ENCODE measurements at places on chromosomes 1 and 21. TPM values are rescaled to one million over a fixed set of nuclear protein-coding genes. Genes with fewer than 3 reads are reported as not detected.

GRCh38 chr1:200999667-201000066, 23.8 kb downstream of the KIF21B start:
- no peak for DNase-seq

DNA sequence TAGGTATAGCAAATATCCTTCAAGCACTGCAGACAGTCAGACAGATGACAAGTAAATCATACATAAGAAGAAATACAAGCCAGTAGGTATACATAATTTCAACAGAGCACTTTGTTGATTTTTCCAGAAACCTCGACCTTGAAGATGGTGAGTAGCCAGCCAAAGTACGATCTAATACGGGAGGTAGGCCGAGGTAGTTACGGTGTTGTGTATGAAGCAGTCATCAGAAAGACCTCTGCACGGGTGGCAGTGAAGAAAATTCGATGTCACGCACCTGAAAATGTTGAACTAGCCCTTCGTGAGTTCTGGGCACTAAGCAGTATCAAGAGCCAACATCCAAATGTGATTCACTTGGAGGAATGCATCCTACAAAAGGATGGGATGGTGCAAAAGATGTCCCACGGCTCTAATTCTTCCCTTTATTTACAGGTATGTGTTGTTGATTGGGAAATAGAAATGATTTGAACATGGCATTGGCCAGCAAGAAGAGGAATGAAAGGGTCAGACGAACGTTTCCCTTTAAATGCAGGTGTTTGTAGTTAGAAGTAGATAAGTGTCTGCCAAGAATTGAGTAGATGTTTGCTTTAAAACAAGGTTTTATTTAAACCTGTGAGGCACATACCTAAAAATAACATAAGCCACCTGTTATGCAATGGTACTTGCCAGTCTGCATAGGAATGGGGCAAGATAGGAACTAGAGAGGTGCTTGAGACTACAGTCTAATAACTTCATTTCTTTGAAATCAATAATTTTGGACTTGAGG, 2.7 kb downstream of the PDIK1L start:
- DNase-seq, result no peak

- no peak for DNase-seq
These were observed 982 bp downstream of the SCCPDH start for GRCh38 chr1:246725191-246725590.

DNA sequence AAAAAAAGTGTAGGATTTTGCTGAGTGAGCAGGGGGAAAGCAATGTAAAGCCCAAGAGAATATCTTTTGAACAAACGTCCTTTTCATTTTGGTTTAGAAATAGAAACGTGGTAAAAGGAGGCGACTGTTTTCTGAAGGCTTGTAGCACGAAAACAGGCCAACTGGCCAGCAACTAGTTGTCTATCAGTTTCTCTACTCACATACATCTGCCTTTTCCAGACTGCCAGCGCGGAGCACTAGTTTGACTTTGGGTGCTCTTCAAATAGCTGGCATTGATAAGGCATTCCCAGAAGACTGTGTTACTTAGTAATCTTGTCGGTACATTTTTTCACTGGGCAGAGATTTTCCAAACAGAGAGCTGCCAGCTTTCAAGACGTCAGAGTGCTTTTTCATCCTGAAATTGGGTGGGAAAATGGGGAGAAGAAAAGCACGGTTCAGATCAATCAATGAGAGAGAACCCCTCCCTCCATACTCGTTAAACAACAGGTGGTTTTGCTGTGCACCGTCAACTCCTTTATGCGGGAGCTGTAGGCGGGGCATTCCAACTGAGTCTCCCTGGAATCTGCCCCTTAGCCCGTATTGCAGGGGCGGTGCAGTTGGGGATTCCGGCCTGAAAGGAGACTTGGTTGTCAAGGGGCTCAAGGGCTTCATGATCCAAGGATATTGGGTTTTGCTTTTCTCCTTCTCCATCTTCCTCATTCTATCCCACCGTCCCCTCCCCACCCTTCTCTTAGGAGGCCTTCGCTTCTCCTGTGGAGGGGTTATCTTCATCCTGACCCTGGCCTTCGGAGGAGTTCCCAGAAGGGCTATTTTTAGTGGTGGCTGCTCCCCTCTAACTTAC, 884 bp upstream of the LRRC8C start:
- DNase-seq, result no peak

- DNase-seq, result no peak
These were observed 175.0 kb downstream of the RGS7 start for GRCh38 chr1:241181971-241182370.

DNA sequence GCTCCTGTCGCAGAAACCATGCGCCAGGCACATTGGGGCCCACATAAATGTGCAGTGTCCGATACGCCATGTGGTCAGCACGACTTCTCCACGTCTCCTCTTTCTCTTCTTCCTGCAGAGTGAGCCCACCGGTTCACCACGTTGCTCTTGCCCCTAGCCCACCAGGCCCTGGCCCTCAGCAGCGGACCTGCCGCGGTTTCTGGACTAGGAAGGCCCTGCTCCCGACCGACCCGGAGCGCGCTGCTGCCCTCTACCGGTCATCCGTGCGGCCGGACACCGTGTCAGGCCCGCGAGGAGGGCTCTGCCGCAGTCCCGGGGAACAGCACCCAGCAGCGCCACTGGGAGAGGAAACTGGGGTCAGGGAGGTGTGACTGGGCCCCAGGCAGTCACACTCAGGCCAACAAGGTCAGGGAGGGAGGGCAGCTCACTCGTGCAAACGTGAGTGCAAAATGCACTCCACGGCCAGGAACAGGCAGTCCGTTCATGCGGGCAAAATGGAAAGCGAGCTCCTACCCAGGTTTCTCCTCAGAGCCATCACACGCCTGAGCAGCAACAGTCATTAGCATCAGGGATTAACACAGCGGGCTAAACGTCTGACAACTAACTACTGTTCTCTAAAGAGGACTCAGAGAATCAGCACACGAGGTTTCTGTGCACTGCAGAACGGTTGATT, 13.7 kb downstream of the TLR5 start:
- peak; percentile 68 for DNase-seq

DNA sequence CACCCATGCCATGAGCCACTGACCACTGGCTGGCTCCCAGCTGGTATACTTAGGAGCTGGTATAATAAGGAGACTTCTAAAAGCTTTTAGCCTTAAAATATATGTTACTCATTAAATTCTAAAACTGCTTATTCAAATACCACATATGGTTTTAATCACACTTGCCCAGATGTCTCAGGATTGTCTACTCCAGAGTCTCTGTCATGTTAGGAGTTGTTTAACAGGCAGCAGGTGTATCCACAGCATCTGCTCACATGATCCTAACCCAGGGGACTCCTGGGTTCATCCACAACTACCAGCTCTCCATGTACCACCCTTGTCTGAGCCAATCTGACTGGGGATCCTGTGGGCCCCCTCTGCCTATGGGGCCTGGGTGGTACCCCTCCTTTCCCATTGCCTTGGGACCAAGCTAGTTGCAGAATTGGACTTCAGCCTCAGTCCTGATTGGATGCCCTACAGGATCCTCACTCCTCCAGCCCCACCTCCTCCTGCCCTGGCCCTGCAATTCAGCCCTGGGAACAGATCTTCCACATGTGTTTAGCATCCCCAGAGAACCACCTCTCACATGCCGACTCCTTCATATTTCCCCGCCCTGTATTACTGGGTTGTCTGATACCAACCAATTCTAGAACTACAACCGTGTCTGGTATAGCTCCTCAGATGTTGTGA, 61.3 kb downstream of the BCAR3 start:
- DNase-seq, result no peak

DNA sequence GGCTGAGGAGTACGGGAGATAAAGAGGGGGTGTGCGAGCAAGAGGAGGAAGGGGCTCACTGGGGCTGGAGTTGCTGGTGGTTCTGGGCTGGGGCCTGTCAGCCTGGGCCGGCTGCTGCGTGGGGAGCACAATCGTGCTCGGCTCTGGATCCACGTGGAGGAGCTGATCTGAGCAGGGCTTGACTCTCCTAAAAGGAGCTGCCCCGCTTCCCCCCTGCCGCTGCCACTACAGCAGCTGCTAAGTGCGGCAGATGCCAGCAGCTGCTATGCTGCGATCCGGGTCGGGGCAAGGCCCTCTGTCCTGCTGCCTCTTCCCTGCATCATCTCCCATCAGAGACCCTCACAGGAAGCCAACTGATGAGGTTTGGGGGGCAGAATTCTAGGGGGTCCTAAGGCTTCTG, 165.9 kb downstream of the PCBP3 start:
- no peak for DNase-seq

GRCh38 chr1:215672482-215672881, 105.4 kb downstream of the KCTD3 start:
- no peak for DNase-seq

GRCh38 chr1:156889802-156890580, 3.5 kb upstream of the PEAR1 start:
- DNase-seq, result peak; percentile 77

- no peak for DNase-seq
These were observed 42.1 kb upstream of the MPZL1 start for GRCh38 chr1:167679714-167680113.

DNA sequence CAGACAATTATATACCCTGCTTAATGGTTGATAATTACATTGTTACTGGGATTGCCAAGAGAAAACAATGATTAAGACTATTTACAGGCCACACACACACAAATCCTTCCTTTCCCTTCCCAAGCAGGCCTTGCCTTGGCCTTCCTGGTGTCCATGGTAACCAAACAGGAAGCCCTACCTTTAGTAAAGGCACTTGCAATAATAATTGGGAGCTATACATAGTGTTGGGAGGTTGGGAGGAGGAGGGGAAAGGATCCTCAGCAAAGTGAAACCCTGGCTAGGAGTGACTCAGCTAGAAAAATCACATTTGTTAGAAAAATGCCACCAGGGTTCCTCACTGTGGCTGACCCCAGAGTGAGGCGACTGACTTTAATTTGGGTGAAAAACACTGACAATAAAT, 122.3 kb upstream of the ADAR start:
- peak; percentile 65 for DNase-seq

- no peak for DNase-seq
These were observed 101.7 kb downstream of the ESRRG start for GRCh38 chr1:216621536-216621935.

DNA sequence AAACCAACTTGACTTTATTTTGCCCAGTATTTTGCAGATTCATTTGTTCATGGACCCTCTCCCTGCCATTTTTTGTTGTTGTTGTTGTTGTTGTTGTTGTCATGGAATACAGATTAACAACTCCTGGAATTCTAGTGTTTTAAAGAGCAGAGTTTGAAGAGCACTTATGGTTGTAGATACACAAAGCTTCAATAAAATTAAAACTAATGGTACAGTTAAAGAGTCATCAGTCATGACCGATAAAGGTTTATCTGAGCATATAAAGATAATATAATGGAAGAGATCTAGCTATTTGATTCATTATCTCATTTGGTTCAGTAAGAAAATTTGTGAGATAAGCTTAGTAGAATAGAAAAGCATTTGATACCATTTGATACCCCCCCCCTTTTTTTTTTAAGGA, 21.8 kb downstream of the NEK7 start:
- DNase-seq, result no peak

- no peak for DNase-seq
These were observed 50.5 kb downstream of the RGS4 start for GRCh38 chr1:163119707-163120106.

DNA sequence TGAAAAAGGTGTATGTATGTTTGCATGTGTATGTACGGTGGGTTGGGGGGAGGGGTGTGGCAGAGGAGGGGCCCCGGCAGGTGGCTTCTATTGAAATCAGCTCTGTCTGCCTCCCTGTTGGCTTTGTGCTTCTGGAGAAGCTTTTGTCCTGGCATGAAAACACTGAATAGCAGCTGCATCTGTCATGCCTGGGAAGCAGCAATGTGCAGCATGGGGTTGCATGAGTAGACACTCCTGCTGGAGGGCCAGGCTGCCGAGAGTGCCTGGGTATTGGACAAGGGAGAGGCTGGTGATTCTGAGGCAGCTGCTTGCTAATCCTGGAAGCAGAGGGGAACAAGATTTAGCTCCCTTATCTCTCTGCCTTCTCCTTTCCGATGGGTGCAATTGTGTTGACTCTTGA, 20.5 kb downstream of the MAPKAPK2 start:
- peak; percentile 75 for DNase-seq

DNA sequence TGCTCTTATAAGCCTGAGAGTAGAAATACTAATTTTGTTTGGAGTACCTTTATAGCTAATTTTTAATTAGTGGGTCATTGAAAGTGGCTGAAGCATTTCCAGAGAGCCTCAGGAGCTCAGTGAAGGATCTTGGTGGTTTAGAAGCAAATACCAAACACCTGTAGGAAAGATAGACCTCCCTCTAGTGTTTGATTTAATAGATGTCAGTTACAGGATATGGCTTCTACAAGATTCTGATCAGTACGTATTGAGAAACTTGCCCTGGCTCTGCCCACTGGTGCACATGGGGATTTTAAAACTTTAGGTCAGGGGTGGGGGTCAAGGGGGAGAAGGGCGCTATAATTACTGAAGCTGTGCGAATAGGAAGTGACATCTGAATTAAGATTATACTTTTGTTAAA, 122.2 kb downstream of the POU2F1 start:
- DNase-seq, result no peak

GRCh38 chr1:208336137-208336518, 91.9 kb upstream of the PLXNA2 start:
- DNase-seq, result no peak

DNA sequence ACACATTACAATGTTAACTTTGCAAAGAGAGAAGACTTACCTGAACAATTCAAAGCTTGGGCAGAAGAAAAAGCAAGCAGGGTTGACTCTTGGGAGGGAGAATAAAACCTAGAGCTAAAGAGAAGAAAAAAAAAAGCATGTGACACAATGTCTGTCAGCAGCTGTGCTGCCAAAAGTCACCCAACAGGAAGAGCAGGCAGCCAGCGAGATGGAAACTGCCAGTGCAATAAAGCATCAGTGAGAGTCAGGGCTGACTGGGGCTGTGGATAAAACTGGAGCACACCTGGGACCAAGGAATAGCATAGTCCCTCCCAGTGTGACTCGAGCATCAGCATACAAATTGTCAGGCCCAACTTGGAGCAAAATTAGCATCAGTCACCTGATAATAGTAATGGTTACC, 65.0 kb upstream of the SLC22A15 start:
- no peak for DNase-seq

- no peak for DNase-seq
These were observed 559.7 kb upstream of the CAMK1G start for GRCh38 chr1:209023790-209024189.

- no peak for DNase-seq
These were observed 242.2 kb downstream of the RGS7 start for GRCh38 chr1:241114699-241115233.

- DNase-seq, result no peak
These were observed 74.3 kb downstream of the CEP350 start for GRCh38 chr1:180028864-180029263.

CNIH4 gene
- polyA plus RNA-seq, result 38.3 TPM

BTBD19 gene
- polyA plus RNA-seq, result 4.3 TPM

KLHDC9 gene
- 0.87 TPM for polyA plus RNA-seq

BRDT gene
- polyA plus RNA-seq, result not detected

FMO4 gene
- polyA plus RNA-seq, result 3.6 TPM

NUAK2 gene
- polyA plus RNA-seq, result 0.45 TPM

SLC16A1 gene
- polyA plus RNA-seq, result 42.9 TPM

CR1L gene
- 0.19 TPM for polyA plus RNA-seq

RGS8 gene
- 0.31 TPM for polyA plus RNA-seq

UCHL5 gene
- 39.9 TPM for polyA plus RNA-seq

NPPA gene
- polyA plus RNA-seq, result 1.4 TPM

OR2G6 gene
- polyA plus RNA-seq, result not detected

CHIA gene
- not detected for polyA plus RNA-seq

P3H1 gene
- 65.7 TPM for polyA plus RNA-seq

ARHGEF10L gene
- 20.5 TPM for polyA plus RNA-seq

DPT gene
- polyA plus RNA-seq, result 86.9 TPM
